ENCODE measurements at places on chromosomes 4 and X.

- peak; percentile 54 for DNase-seq
Observed at GRCh38 chr4:123449780-123450179, 53.2 kb downstream of the SPRY1 start.

DNA sequence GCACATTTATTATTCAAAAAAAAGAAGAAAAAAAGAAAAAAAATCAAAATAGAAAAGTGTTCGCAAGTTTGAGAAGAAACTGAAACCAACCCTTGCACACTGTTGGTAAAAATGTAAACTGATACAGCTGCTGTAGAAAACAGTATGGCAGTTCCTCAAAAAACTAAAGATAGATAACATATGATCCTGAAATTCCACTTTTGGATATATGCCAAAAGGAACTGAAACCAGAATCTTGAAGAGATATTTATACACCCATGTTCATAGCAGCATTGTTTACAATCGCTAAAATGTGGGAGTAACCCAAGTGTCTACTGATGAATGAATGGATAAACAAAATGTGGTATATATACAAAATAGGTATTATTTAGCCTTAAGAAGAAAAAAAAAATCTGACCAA is 155.4 kb downstream of the TBCK start:
- DNase-seq, result no peak

DNA sequence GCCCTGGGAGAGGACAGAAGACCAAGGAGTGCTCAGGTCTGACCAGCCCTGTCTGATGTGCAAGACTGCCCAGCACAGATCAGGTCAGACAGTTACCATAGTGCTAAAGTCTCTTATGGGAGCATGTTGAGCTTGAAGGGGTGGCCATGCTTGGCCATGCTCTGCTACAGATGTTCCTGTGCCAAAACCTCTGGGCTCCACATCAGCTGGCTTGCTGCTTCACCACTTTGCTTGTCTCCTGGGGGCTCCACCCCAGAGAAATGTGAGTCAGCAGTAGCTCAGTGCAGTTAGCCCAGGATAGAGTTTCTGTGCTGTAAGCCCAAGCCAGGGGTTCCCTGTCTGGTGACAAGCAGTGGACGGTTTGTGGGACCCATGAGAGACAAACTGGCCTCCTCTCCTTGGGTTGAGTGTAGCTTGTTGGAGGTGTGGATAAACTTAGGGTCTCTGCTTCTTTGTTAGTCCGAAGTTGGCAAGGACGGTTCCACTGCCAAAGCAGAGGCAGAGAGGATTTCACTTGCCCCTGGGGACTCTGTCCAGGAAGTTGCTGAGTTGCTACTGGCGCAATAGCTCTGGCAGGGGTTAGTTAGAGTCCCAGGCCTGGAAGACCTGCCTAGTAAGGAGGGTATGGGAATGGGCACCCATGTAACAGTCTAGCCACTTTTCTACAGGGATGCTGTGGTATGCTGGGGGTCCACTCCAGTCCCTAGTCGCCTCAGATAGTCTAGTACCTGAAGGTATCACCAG is 8.7 kb upstream of the TMSB15C start:
- DNase-seq, result no peak

GRCh38 chr4:144402176-144402575 is 243.8 kb upstream of the HHIP start:
- no peak for DNase-seq
